ENCODE measurements at places on chromosomes 7 and 10.

DNA sequence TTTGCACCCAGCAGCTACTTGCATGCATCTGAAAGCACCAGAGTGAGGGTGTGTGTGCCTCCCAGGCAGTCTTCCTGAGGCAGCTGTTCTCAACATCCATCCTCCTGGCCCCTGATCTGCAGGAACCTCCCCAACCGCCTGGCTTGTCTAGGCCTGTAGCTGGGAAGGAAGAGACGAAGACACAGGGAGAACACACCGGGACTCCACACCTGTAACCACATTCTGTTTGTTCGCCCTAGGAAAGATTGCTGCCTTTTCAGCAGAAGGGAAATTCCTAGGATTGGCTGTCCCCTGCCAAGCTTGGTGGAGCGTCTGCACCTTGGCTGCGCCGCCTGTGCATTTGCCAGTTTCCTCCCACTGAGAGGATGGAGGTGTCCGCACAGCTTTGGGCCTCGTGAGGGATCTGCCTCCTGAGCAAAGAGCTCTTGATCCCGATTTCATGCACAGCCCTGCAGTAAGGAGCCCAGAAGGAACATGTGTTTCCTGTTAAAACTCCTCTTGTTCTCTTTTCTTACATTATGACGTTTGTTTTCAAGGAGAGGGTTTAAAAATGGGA, 154.6 kb downstream of the TPST1 start:
- DNase-seq = no peak

- no peak for DNase-seq
These were observed 15.9 kb upstream of the FAM171A1 start for GRCh38 chr10:15387021-15387420.

GRCh38 chr7:73615886-73616285, 8.4 kb downstream of the MLXIPL start:
- DNase-seq = no peak

- DNase-seq = no peak
These were observed 115.1 kb downstream of the C10orf105 start for GRCh38 chr10:71604324-71605018.

GRCh38 chr10:76640806-76641205, 996.8 kb downstream of the KCNMA1 start:
- no peak for DNase-seq

GRCh38 chr10:103668351-103669242, 175.1 kb downstream of the NEURL1 start:
- DNase-seq = no peak

DNA sequence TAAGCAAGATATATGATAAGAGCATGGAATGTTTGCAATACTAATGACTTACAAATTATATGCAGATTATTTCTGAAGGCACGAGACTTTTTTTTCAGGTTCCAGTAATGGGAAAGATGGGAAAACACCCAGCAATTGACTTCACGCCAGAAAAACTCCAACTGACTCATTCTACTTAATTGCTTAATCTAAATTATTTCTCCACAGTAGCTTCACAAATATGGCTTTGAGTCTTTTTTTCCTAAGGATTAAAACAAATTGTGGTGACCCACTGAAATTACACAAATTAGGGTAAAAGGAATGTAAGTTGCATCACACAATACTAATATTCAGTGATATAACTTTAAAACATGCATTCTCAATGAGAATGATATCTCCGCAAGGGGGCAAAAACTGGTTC, 138.7 kb downstream of the GNAI1 start:
- no peak for DNase-seq

GRCh38 chr7:116653204-116653603, 18.8 kb upstream of the MET start:
- no peak for DNase-seq

DNA sequence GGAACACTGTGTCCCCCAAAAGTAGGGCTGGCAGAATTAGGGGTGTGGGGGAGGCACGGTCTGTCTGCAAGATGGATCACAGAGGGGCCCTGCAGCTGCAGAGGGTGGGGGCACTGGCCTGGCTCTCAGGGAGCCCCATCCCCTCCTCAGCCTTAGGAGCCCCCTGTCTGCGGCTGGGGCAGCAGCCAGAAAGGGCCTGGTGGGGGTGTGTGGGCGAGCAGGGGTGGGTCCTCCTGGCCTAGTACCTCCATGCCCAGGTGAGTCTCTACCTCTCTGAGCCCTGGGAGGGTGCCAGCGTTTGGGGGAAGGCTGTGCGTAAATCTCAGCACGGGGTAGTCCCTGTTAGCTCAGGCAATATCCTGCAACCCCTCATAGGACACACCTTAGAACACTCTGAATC, 280.5 kb upstream of the PPP2R2D start:
- no peak for DNase-seq

- DNase-seq = no peak
These were observed 27.4 kb upstream of the GDI2 start for GRCh38 chr10:5840314-5841307.

DNA sequence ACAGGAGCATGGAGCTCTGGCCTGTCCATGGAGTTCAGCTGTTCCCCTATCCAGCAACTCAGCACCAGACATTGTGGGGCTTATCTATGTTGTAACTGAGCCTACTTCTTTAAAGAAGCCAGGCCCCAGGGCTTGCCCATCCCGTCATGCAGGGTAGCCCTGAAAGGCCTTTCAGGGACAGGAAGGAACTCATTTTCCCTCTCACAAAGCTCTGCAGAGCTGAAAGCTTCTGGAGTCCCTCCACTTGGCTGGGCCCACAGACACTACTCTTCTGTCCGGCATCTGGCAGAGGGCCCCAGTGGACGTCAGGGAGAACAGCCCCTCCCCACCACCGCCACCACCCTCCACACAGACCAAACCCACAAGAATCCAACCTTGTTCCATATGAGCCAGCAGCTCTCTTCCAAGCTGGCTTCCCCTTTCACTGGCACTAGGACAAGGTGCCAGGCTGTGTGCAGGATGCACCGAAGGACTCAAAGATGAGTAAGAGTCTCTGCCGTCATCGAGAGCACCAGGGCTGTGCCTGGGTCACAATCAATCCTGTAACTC, 33.1 kb downstream of the DENND2A start:
- DNase-seq = no peak
